ENCODE measurements at places on chromosomes 11 and 22.

DNA sequence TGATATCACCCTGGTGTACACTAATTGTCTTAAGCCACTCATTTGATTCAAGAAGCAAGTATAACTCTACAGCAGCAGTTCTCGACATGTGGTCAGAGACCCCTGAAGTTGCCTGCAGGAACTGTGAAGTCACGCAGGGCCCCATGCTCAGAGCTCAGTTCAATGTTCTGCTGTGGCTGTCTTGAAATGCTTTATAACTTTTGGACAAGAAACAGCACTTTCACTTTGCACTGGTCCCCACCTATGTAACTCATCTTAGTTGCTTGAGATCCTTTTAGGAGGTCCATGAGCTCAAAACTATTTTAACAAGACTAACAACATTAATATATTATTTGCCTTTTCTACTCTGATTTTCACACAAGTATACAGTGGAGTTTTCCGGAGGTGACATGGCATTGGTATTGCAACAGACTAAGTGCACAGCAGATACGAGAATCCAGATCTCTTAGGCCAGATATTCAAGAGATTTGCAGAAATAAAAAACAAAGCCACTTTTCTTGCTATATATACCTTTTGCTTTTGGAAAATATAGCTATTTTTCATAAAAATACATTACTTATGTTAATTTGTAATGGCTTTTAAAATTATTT lies 64.8 kb downstream of the PRR5L start:
- no peak for DNase-seq

DNA sequence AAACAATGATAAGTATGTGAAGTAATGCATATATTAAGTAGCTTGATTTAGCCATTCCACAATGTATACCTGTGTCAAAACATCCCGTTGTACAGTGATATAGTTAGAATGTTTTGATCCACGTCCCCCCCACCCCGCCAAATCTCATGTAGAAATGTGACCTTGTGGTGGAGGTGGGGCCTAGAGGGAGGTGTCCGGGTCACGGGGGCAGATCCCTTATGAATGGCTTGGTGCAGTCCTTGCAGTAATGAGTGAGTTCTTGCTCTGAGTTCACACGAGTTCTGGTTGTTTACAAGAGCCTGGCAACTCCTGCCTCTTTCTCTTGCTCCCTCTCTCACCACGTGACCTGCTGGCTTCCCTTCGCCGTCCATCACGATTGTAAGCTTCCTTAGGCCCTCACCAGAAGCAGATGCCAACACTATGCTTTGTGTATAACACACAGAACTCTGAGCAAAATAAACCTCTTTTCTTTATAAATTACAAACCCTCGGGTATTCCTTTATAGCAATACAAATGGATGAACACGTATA lies 41.6 kb downstream of the FANCF start:
- DNase-seq: no peak

- DNase-seq: no peak
These were observed 88.4 kb downstream of the SLC1A2 start for GRCh38 chr11:35330931-35331330.

GRCh38 chr11:34651551-34651950 lies 30.7 kb downstream of the EHF start:
- no peak for DNase-seq

DNA sequence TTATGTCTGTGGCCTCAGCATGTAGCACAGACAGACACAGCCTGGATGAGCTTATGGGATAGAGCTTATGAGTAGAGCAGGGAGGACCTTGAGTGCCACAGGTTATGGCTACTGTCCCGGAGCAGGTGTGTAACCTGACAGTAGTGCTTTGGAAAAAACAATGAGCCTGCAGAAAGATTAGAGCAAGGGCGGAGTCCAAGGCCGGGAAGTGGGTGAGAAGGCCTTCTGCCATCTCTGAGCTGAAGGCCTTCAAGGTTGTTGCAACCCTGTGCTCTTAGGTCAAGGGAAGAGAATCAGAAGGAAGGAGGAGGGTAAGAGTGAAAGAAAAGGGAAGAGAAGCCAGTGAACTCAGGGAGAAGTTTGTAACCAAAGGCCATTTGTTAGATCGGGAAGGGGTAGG lies 3.9 kb upstream of the TAGLN start:
- DNase-seq: no peak

DNA sequence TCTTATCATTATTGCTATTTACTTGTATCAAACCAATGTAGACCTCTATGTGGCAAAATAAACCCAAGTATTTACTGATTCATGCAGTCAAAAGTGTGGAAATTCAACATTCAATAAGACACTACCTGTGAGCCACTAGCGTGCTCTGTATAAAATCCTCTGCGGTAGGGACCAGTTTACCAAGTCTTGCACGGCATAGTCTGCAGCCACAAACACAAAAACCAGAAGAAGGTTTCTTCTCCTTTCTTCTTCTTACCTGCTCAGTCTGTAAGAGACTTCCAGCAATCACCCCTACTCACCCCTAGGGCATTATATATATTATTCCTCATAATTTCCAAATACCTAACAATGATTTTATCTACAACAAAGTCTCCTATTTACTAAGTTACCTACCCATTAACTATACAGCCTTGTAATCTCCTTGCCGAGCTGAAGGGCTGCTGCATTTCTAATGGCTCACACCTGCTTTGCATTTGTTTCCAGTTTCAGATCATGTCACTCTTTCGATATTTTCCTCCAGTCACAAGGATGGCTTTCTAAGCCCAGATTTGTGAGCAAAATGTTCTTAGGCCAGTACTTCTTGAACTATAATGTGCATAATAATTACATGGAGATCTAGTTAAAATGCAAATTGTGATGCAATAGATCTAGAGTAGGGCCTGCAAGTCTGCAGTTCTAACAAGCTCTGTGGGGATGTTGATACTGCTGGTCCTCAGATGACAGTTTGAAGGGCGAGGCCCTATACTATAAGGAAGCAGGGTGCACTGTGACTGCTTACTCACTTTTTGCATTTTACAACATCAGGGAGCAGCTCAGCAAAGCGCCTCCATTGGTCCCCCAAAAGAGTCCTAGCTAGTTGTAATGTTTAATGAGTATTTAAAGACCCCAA lies 191.9 kb upstream of the DDI1 start:
- no peak for DNase-seq

- DNase-seq: peak; percentile 53
These were observed at the start of gene FADS3 for GRCh38 chr11:61891331-61892084. Gene FADS3 (minus strand): TSS chr11:61891545. CDS start chr11:61891381, 164 bp downstream.

GRCh38 chr22:45448431-45448830 lies 34.9 kb downstream of the RIBC2 start:
- DNase-seq: no peak

- peak; percentile 91 for DNase-seq
These were observed 15.2 kb downstream of the NRIP3 start for GRCh38 chr11:8988329-8989234.

DNA sequence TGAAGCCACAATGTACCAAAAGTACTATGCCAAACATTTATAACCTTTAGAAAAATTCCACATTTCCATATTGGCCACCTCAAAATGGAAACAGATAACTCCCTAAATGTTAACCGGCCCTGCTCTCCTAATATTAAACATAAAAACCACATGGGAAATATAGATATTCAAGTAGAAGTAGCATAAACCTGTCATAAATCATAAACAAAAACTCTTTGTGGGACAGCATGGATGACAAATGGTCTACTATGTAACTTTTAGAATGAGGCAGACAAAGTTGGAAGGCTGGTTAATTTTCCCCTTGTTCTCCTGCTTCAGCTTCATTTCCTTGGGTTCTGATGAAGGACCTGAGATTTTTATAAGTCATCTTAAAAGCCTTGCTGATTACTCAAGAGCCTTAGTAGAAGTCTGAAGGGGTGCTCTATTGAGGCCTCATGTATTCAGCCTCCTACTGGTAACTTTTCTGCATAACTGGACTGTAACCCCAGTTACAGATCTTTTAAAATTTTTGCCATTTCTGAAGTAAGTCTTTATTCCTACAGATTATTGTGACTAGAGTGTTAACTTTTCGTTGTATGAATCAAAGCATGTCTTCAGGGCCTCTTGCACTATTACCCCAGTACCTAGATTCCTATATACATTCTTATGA lies 116.4 kb downstream of the STIM1 start:
- no peak for DNase-seq

- DNase-seq: no peak
These were observed 29.8 kb downstream of the CAPN1 start for GRCh38 chr11:65211293-65212105.

DNA sequence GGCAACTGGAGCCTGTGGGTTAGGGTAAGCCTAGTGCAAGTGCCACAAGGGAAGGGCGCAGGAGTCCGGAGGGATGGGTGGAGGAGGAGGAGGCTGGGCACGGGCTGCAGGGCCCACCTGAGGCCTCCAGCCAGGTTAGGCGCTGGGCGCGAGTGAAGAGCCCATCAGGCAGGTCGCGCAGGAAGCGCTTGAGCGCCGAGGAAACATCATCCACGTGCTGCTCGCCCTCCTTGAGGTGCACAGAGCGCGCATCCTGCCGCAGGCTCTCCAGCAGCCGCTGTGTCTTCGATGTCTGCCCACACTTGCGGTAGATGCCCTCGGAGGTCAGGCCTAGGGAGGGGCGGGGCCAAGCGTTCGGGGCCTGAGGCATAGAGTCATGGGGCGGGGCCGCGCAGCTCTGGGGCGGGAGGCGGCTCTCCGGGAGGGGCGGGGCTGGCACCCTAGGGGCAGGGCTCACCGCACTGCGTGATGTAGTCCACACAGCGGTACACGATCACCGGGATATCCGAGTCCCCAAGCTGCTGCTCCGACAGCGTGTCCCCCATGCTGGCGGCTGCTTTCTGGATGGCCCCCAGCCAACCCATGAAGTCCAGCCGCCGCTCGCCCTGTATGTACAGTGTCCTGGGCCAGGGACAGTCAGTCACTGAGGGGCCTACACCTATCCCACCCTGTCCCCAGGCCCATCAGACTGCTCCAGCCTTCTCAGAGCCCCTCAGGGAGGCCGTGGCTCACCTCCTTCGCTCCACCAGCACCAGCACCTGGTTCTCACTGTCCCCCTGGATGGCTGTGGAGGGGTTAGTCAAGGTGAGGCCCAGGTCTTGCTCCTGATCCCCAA lies 22.9 kb upstream of the PDE2A start:
- peak; percentile 52 for DNase-seq

DNA sequence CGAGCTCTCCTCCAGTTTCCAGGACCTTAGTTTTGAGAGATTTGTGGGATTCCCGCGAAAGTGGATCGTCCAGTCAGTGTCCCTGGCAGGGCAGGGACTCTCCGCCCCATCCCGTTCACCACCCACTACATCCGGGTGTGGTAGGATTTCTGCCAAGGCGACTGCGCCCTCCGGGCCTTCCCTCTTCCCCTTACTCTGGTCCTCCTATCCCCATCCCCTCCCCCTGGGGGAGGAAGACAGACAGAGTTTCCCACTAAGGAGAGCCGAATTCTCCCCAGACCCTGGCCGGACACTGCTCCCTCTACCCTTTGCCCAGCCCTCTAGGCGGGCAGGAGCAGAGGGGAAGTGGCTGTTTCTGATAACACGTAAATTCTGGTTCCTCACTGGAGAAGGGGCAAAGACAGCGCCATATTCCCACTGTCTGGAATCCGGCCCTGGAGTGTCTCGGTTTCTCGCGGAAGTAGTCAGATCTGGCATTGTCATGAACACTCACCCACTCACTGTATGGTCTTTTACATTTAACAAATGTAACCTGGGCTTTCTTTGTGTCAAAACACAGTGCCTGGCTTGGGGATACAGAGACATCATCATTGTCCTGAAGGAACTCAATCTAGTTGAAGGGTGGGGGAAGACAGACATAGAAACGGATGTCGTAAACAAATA lies 1.1 kb upstream of the NECTIN1 start:
- DNase-seq: peak; percentile 41

DNA sequence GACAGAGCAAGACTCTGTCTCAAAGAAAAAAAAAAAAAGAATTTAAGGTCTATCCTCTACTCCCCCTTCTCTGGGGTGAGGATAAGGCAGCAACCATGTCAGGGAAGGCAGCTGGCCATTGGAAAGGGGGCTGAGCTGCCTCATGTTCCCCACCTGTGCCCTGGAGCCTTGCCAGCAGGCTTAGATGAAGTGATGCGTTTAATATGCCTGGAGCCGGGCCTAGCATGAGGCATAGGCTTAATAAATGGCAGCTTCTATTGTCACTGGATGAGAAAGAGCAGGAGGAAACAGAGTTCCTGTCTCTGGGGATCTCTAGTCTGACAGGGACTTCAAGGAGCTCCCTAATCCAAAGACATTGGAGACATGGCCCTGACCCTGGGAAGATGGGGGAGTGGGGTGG lies 3.2 kb upstream of the KCNE3 start:
- DNase-seq: no peak

- DNase-seq: no peak
These were observed 73.8 kb upstream of the PARVA start for GRCh38 chr11:12303421-12304149.

DNA sequence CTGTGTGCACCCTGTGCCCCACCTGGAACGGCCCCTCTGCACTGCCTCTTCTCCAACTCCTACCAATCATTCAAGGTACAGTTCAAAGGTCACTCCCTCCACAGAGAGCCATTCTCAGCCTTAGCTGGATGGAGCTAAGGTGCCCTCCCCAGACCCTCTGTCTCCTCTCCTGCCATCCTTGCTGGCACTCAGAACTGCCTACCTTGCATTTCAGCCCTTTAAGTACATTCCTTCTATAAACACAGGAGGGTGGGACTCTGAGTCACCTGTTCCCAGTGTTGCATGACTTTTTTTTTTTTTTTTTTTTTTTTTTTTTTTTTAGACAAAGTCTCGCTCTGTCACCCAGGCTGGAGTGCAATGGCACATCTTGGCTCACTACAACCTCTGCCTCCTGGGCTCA lies 8.6 kb downstream of the TTLL1 start:
- no peak for DNase-seq

- DNase-seq: no peak
These were observed 450.4 kb downstream of the MIAT start for GRCh38 chr22:27107824-27108223.

DNA sequence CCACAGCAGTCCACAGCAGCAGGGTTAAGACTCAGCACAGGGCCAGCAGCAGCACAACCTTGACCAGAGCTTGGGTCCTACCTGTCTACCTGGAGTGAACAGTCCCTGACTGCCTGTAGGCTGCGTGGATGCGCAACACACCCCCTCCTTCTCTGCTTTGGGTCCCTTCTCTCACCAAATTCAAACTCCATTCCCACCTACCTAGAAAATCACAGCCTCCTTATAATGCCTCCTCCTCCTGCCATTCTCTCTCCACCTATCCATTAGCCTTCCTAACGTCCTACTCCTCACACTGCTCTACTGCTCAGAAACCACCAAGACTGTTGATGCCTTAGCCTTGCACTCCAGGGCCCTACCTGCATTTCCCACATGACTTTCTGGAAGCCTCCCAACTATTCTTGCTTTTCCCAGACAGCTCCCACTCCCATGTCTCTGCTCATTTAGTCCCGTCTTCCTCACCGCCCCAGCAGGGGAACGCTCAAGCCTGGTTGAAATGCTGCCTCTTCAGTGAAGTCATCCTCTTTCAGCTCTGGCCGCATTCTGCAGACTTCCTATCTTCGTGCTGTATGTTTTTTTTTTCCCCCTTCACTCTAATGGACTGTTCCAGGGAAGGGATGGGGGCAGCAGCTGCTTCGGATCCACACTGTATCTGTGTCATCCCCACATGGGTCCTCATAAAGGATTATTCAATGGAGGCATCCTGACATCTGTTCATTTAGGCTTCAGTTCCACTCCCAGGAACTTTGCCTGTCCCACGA lies 3.3 kb downstream of the IL18BP start:
- no peak for DNase-seq

All from hematopoietic multipotent progenitor cell treated with erythropoietin and hydrocortisone succinate and interleukin-3 and kit ligand, for 15 days (in vitro differentiated cells).